ENCODE measurements at places on chromosomes 2 and 18.

- DNase-seq: no peak
Measured at GRCh38 chr2:143241403-143242088, 112.3 kb downstream of the ARHGAP15 start.

DNA sequence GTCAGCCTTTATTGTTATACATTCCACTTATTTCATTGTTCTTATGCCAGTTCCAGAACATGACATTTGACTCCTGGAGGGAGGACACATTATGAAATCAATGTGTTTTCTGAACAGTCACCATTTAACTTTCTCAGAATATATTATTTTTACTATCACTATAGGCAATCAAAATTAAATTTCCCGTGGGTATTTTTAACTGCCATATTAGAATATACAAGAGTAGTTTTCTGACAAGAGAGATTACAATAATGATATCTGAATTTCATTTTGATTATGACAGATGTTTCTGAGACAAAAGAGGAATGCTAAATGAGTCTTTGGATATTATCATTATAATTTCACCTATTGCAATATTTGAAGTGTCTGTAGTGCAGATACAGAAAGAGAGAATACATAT lies 64.4 kb upstream of the FSIP2 start:
- no peak for DNase-seq

DNA sequence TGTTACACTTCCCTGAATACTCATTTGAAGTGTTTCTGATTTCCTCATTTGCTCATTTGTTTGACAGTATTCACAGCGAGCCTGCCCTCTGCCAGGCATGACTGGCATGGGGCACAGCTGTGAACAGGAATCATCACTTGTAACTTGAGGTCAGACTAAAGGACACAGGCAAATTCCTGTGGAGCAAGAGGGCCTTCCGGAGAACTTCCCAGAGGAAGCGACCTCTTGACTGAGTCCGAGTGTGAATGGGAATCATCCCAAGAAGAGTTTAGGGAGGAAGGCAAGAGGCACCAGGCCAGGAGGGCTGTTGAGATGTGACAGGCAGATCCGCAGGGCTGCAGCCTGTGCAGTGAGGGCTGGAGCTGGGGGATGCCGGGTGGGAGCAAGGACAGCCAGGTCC lies 45.4 kb downstream of the LIMS1 start:
- no peak for DNase-seq

DNA sequence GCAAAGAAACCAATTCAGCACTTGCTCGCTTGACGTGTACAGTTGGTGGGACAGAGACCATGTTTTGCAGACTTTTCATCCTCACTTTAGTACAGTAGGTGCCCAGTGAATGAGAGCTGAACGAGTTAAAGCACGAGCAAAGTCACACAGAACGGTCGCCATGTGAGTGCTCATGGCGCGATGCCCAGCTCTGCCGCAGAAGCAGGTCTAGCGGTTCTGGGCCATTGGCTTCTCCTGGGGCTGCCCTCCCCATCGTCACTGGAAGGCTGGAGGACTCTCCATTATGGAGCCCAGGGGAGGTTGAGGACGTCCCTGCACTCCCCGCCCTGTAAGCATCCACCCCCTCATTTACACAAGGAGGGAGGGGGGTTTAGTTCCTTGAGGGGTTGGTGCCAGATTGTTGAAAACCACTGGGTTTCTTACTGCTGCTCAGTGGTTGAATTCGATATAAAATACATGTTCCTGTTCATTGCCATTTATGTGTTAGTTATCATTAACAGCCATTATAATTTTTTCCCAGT lies 24.9 kb downstream of the PTGR3 start:
- DNase-seq: no peak

- DNase-seq: no peak
Measured at GRCh38 chr18:54532962-54533361, 58.1 kb upstream of the DYNAP start.

DNA sequence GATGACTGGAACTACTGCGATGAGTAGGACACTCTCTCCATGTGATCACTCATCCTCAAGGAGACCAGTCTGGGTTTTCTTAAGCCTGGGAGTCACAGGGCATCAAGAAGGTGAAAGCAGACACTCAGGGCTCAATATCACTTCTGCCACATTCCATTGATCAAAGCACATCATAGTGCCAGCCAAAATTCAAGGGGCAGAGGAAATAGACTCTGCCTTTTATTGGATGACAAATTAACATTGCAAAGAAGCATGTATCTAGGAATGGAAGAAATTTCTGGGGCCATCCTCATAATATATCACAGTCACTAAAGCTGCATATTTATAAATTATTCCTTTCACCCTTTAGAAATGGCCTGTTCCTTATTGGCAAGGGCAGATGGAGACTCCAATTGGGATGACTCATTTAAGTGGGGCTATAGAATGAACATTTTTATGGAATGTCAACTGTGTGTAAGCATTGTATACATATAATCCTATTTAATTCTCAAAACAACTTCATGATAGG lies 114.8 kb upstream of the CDC42EP3 start:
- no peak for DNase-seq

- DNase-seq: no peak
Measured at GRCh38 chr2:127573771-127574170, 38.3 kb downstream of the MYO7B start.

GRCh38 chr2:238165288-238165921 lies 6.6 kb downstream of the ERFE start:
- DNase-seq: no peak

GRCh38 chr18:24988253-24988840 lies 363.6 kb downstream of the ZNF521 start:
- DNase-seq: no peak

GRCh38 chr2:133480707-133481429 lies 87.4 kb downstream of the NCKAP5 start:
- DNase-seq: no peak

- DNase-seq: no peak
Measured at GRCh38 chr2:65263262-65263661, 35.6 kb downstream of the ACTR2 start.

GRCh38 chr2:111169268-111169667 lies 48.6 kb downstream of the BCL2L11 start:
- no peak for DNase-seq

GRCh38 chr2:187435078-187435477 lies 13.0 kb downstream of the CALCRL start:
- no peak for DNase-seq

DNA sequence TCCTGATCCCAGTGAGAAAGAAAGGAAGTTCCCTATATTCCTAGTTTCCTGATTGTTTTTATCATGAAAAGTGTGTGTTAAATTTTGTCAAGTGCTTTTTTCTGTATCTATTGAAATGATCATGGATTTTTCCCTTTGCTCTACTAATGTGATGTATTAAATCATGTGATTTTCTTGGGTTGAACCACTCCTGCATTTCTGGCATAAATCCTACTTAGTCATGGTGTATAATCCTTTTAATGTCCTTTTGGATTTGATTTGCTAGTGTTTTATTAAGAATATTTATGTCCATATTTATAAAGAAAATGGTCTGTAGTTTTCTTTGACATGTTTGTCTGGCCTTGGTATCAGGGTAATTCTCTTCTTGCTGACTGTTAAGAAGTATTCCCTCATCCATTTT lies 87.3 kb upstream of the CNGA3 start:
- peak; percentile 59 for DNase-seq

DNA sequence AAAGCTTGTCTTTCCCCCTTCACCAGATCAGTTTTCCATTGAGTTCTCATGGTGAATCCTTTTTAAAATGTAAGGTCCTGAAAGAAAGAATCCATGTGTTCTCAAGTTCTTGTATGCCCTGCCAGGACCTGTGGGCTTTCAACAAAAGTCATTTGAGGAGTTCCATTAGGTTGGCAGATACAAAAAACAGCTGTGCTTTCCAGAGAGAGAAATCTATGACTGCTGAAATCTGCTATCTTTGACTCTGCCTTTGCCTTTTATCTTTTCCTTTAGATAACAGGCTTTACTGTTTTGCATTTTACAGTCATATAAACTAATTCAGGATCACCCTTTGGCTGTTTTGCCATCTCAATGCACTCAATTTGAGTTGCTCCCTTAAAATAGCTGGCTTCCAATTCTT lies 59.7 kb downstream of the CXCR4 start:
- no peak for DNase-seq

- DNase-seq: no peak
Measured at GRCh38 chr2:157269922-157270321, 12.4 kb downstream of the GALNT5 start.

GRCh38 chr2:172843902-172844715 lies 108.5 kb downstream of the RAPGEF4 start:
- no peak for DNase-seq

DNA sequence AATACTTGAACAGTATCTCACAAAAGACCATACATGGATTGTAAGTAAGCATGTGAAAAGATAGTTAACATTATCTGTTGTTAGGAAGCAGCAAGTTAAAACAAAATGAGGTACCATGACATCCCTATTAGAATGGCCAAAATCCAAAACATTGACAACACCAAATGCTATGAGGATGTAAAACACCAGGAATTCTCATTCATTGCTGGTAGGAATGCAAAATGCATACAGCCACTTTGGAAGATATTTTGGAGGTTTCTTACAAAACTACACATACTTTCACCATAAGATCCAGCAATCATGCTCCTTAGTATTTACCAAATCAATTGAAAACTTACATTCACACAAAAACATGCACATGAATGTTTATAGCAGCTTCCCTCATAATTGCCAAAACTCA lies 30.9 kb upstream of the ICOS start:
- no peak for DNase-seq

DNA sequence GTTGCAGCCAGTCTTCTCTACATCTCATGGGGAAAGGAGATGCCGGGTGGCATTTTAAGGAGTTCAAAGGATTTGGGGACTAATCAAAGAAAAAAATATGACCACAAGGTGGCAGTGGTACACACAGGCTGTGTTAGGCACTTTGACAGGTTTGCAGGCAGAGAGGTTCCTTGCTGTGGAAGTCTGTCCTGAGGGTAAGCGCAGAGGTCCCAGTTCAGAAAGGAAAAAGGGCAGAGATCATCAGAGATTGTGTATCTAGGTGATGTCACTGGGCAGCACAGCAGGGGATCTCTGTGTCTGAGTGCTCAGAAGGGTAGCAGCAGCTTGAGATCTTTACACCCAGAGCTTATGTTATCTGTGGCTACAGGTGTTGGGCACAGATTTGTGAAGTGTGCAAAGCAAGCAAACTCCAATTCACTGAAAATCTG lies 231.4 kb downstream of the LRRTM1 start:
- no peak for DNase-seq

DNA sequence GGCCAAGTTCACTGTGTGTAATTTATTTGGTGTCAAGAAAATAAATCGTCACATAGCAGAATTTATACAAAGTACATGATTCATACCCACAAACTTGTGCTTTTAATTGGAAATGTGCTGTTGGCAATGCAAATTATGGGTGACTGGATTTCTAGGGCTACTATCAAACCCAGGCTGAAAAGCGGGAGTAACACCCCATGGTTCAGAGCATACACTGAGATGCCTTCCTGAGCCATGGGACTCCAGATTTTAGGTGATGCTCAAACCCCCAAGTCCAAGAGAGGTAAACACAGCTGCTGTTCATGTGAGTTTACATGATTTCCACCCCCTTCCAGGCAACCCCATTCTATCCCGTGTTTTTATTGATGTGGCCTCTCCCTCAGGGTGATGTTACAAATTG lies 565.9 kb upstream of the ID2 start:
- DNase-seq: no peak

DNA sequence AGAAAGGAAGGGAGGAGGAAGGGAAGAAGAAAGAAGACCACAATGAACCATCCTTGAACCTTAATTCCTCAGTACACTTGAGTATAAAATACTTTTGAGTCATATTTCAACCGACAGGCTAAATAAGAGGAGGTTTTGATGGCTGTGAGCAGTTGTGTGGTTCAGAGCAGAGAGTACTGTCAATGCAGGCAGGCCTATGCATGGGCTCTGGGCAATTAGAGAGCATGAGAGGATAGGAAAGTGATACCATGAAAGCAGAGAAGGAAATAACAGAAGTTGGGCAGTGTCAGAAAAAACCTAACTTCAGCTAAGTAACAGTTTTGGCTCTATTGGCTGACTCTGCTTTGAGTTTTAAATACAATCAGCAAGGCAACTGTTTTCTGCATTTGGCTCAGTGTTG lies 123.6 kb upstream of the STK17B start:
- no peak for DNase-seq

GRCh38 chr2:136534811-136535210 lies 230.5 kb upstream of the THSD7B start:
- DNase-seq: no peak

DNA sequence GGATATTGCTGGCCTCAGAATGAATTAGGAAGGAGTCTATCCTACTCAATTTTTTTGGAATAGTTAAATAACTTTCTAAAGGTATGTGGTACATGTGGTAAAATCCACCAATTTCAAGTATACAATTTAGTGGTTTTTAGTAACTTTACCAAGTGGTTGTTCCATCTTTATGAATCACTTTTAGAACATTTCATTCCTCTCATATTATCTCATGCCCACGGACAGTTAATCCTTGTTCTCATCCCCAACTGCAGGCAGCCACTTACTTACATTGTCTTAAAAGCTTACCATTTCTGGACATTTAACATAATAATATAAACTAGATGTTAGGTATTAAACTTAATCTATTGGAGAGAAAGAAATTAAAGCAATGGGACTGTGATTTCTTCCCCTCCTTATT lies 146.3 kb upstream of the ZC3H15 start:
- DNase-seq: no peak

DNA sequence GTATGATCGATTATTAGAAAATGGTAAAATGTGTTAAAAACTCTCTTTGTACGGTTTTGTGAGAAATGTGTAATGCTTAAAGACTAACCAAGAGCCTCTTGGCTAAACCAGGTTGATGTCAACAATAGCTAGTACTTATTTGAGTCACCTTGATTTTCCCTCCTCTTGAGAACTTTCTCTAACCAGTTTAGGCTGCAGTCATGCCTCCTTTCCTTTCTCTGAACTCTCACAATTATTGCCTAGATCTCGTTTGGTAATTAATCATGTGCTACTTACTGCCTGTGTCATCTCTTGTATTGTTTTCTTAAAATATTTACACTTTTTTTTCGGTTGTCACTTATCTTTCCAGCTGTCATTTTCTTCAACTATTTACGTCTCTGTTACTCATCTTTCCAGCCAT lies 1.1 kb upstream of the EPC2 start:
- DNase-seq: no peak

GRCh38 chr2:45745231-45745630 lies 93.8 kb downstream of the PRKCE start:
- DNase-seq: no peak

- DNase-seq: no peak
Measured at GRCh38 chr2:8139668-8140200, 542.1 kb upstream of the ID2 start.

DNA sequence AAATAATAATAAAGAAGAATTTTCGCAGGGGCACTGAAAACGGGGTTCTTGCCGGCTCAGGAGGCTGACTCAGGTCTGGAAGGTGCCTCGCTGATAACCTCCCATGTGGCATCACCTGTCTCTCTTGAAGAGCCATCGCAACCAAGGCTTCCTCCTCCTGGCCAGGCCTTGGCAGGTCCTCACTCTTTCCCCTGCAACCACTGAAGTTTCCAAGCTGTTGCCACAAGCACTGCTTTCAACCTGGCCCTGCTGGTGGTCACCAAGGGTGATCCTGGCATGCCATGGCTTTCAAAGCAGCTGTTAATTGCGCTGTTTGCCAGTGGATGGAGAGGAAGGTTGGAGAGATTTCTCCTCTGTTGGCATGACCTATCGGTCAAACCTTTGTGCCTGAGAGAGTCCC lies 163.6 kb upstream of the COPS8 start:
- DNase-seq: no peak

GRCh38 chr2:200788121-200788718 lies 23.5 kb upstream of the BZW1 start:
- no peak for DNase-seq

- no peak for DNase-seq
Measured at GRCh38 chr2:64212346-64212745, 68.1 kb upstream of the PELI1 start.

Measured in retinal pigment epithelial cell (primary cell).